ENCODE measurements at places on chromosomes 1 and 21.

GRCh38 chr1:108750476-108751181 lies 4.2 kb downstream of the STXBP3 start:
- no peak for DNase-seq
- peaks cover 5% of the 10 kb centered on the region for H3K4me1 ChIP-seq
- no peaks in the 10 kb centered on the region for H3K27me3 ChIP-seq
- H3K36me3 ChIP-seq, result no peaks in the 10 kb centered on the region

GRCh38 chr1:225155555-225155954 lies 226.1 kb downstream of the DNAH14 start:
- no peak for DNase-seq
- no peaks in the 10 kb centered on the region for H3K27me3 ChIP-seq
- H3K4me3 ChIP-seq, result no peak overlapping the region

DNA sequence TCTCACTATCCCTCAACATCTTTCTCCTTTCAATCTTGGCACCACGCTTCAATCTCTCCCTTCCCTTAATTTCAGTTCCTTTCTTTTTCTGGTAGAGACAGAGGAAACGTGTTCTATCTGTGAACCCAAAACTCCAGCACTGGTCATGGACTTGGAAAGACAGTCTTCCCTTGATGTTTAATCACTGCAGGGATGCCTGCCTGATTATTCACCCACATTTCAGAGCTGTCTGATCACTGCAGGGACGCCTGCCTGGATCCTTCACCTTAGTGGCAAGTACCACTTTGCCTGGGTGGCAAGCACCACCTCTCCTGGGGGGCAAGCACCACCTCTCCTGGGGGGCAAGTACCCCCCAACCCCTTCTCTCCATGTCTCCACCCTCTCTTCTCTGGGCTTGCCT lies 27.8 kb downstream of the SELL start:
- no peaks in the 10 kb centered on the region for H3K36me3 ChIP-seq
- no peaks in the 10 kb centered on the region for H3K4me1 ChIP-seq
- H3K4me3 ChIP-seq, result no peak overlapping the region
- no peak overlapping the region for H3K27ac ChIP-seq

- no peaks in the 10 kb centered on the region for H3K36me3 ChIP-seq
- DNase-seq, result no peak
- no peak overlapping the region for H3K27ac ChIP-seq
- H3K4me1 ChIP-seq, result peaks cover 9% of the 10 kb centered on the region
- H3K27me3 ChIP-seq, result no peaks in the 10 kb centered on the region
These were observed 235.2 kb downstream of the DISC1 start for GRCh38 chr1:231861541-231862481.

DNA sequence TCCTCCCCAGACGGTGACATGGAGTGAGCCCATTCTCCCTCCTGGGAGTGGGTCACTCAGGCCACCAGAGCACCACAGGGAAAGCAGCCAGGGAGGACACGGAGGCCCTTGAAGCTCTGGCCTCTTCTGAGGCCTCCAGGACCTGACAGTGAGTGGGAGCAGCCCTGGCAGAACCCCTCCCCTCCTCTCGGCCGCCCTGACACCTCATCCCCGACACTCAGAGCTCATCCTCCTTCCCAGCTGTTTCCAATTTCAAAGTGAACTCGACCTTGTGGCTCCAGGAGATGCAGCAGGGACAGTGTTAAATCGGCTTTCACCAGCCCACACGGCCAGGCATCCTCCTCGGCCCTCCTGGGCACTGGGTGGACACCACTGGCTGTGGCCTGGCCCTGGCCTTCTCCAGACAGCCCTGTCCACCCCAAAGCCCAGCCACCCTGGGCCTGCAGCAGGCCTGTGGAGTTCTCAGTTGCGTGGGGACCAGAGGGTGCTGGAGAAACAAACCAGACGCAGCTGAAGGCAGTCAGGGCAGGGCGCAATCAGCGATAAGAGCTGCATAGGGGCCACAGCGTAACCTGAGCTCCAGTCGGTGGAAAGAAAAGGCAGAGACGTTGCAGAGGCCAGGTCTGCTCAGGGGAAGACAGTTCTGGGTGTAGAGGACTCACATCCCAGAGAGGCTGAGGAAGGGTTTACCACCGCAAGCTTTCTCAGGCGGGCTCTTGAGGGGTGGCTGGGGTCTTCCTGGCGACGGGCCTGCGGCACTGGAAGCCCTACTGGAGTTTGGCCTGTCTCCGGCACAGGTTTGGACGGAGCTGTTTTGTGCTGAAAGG lies 27.1 kb downstream of the FTCD start:
- no peaks in the 10 kb centered on the region for H3K4me1 ChIP-seq
- no peaks in the 10 kb centered on the region for H3K27me3 ChIP-seq
- no peak overlapping the region for H3K27ac ChIP-seq
- no peak for DNase-seq
- no peak overlapping the region for H3K4me3 ChIP-seq

DNA sequence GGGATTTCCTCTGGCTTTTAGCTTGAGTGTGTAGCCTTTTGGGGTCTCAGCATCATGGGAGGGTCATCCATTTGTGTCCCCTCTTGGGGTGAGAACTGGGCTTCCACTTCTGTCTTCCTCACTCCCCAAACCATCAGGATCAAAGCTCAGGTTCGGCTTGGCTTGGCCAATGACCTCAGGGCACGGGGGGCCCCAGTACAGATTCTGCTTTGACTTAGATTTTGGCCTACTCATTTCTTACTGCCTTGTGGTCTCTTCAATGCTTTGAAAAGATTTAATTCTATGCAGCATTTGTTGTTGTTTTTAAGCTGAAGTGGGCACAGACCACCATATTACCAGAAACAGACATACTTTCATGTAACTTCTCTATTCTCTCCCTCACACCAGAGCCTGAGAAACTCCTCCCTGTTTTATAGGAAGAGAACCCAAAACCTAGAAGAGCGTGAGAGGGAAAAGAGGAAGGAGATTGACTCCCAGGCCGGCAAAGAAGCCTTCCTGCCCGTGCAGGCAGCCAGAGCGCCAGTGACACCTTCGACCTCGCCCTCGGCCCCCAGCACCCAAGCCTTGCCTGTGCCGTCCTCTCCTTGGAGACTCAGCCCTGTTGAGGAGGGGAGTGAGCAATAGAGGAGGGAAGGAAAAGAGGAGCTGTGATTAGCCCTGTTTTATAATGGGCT lies 1.9 kb upstream of the S100A3 start:
- H3K4me1 ChIP-seq, result peaks cover 23% of the 10 kb centered on the region
- no peak overlapping the region for H3K27ac ChIP-seq
- no peaks in the 10 kb centered on the region for H3K27me3 ChIP-seq
- DNase-seq, result no peak
- H3K4me3 ChIP-seq, result no peak overlapping the region
- H3K36me3 ChIP-seq, result no peaks in the 10 kb centered on the region
